T1000 (cell line): ENCODE measurements at places on chromosomes 3 and 15.

DNA sequence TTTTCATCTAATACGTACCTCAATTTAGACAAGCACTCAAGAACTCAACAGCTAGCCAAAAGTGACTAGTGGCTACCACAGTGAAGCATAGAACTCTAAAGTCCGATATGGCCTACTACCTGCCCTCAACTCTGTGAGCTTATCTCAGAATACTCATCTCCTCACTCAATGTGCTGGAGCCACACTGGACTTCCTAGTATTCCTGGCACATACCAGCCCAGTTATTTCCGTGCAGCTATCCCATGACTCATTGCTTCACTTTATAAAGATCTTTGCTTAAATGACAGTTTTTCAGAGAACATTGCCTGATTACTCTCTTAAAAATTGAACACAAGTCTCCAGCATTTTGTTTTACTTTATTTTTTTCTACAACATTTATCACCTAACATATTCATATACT, 524.7 kb downstream of the PYDC2 start:
- no peak for DNase-seq

DNA sequence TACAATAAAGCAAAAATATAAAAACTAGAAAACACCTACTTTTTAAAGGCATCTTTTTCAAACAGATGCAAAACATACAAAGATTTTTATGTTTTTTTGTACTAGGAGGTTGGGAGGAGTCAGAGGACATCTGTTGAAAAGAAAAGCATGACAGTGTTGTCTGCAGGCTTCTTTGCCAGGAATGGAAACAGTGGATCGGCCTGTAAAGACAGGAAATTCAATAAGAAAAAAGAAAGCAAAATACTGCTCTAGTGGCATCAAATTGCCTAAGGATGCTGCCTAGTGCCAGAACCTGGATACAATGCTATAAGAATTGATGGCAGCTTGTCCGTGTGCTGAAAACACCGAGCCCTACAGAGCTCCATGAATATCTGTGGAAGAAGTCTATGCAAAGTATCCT, 69.9 kb downstream of the TBC1D5 start:
- DNase-seq: no peak

DNA sequence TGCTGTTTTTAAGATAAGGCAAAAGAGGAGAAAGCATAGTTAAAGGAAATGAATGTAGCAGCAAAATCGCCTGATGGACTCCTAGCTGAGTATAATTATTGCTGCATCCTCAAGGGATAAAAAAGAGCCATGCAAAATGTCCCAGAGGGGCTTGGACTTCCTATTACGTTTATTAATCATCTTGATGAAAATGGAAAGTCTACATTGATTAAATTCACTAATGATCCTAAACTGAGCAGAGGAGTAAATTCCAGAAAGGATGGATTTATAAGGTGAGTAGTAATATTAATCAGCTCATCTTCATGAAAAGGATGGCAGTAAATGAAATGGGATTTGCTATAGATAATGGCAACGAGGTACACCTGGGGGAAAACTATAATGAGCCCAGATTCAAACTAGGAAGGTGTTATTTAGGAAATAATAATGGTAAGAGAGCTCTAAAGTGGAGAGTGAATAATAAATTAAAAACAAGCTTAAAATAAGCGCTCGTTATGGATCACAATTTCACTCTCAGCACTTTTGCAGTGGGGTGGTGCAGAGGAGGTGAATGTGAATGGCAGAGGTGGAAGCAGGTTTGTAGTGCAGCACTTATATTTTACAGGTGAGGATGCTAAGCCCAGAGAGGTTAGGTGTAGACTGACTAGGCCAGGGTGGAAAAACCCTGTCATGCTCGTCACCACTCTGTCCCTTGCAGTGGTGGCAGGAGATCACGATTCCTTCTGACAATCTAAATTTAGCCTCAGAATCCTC, 22.3 kb downstream of the IL5RA start:
- DNase-seq: no peak

GRCh38 chr15:100942656-100943425, 23.7 kb downstream of the LRRK1 start:
- no peak for DNase-seq

- no peak for DNase-seq
Measured at GRCh38 chr3:29226706-29227105, 54.2 kb upstream of the RBMS3 start.

GRCh38 chr3:59245859-59246501, 196.2 kb upstream of the CFAP20DC start:
- DNase-seq: peak; percentile 76

DNA sequence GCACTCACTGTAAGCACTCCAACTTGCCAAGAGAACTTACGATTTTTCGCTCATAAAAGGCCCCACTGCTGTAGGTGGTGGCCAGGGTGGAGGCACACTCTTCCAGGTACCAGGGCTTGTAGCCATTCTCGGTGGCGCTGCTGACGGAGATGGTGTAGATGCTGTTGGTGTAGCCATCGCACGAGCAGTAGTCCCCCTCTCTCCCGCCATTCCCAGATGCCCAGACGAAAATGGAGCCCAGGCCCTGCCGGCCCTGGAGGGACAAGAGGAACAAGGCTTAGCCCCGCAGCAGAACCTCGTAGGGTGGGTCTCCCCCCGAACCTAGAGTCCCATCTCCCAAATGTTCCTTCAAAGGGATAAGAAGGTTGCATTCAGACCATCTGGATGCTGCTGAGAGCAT, 96.3 kb downstream of the PCSK6 start:
- no peak for DNase-seq

- DNase-seq: no peak
Measured at GRCh38 chr3:131072099-131072559, 45.5 kb downstream of the NEK11 start.

DNA sequence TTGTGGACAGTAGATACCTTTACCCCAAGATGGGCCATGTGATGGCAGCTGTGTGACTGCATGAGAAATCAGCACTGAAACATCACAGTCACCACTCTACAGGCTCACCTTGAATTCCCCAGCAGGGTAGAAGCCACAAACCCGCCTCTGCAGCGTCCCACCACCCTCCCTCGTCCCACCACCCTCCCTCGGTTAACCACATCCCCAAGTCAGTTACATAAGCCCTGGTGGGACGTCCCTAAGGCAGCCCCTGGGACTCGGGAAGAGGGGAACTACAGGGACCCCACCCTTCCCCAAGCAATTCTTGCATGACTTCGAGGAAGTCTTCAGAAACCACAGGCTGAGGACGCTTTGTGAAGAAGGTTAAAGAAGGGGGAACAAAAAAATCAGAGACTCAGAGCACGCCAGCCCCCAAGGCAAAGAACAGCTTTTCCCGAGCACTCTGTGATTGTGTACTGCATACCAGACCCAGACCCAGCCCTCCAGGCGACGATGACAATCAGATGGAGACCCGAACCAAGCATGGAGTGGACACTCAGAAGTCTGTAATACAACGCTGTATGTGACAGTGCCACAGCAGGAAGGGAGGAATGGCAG, 60.5 kb downstream of the SH3BP5 start:
- DNase-seq: no peak

DNA sequence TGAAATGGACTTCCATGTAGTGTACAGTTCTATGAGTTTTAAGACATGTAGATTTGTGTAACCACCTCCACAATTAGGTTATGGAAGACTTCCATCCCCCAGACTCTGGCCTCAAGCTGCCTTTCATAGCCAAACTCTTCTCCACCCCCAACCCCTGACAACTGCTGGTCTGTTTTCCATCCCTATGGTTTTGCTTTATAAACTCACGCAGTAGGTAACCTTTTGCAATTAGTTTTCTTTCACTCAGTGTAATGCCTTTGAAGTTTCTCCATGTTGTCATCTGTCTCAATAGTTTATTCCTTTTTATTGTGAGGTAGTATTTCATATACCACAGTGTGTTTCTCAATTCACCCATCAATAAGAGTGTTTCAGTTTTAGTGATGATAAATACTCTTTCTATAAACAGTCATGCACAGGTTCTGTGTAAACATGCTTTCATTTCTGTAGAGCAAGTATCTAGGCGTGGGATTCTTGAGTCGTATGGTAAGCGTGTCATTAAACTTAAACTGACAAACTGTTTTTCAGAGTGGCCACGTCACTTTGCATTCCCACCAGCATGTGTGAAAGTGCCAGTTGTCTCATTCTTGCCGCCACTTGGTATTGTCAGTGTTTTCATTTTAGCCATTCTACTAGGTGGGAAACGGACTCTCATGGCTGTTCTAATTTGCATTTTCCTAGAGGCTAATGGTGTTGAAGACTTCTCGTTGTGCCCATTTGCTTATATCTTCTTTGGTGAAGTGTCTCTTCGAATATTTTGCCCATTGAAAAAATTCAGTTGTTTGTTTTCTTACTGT, 47.3 kb upstream of the ALDH1A3 start:
- no peak for DNase-seq

DNA sequence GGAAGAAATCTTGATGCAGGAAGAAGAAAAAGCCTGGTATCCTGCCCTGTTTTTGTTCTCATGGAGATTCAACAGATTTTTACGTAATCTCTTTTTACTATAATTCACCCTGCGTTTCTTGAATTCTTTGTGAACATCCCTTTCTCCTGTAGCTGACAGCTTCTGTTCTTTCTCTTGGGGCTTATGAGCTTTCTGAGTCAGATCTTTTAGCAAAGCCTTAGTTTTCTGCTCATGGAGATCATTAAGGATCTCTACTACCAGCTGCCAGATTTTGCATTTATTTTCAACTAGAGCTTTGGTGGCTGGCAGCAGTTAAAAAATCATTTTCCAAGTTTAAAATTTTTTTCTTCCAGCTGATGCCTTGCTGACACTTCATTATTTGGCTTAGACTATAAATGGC, 51.6 kb downstream of the MOBP start:
- no peak for DNase-seq

DNA sequence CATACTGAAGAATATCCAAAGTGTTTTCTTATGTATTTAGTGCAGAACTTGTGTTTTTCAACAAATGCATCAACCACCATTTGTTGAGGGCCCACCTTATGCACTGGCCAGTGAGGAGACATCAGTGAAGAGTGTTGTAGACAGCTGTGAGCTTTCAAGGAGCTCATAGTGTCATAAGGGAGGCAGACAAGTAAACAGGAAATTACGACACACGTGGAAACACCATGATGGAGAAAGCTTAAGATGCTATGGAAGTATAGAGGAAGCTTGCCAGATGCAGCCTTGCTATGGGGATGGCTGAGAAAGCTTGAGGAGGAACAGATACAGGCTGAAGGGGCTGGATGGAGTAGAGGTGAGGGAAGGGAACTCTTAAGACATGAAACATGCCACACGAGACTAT, 50.8 kb upstream of the PSMD6 start:
- no peak for DNase-seq

GRCh38 chr15:91927585-91927984, 74.1 kb downstream of the SLCO3A1 start:
- no peak for DNase-seq

DNA sequence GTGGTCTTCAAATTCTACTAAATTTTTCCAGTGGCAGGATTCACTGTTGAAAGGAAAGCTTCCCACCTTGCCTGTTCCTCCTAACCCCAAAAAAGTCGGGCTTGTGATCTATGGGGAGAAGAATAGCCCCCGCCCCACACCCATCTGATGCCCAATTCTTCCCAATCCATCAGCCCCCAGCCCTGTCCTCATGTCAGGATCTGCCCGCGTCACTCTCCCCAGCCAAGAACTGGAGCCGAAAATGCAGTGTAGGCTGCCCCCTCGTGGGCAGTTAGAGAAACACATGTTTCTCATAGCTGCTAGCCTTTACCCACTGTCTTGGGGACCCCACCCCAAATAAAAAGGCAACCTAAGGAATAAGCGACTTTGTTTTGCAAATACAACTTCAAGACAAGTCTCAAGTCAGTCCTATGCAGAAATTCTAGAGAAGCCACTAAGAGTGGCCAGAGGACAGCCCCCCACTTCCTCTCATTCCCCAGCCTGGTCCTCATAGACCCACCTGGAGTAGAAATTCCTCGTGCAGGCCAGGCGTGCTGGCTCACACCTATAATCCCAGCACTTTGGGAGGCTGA, 13.0 kb upstream of the CSK start:
- no peak for DNase-seq

GRCh38 chr15:39789736-39790135, 7.1 kb upstream of the FSIP1 start:
- DNase-seq: no peak

DNA sequence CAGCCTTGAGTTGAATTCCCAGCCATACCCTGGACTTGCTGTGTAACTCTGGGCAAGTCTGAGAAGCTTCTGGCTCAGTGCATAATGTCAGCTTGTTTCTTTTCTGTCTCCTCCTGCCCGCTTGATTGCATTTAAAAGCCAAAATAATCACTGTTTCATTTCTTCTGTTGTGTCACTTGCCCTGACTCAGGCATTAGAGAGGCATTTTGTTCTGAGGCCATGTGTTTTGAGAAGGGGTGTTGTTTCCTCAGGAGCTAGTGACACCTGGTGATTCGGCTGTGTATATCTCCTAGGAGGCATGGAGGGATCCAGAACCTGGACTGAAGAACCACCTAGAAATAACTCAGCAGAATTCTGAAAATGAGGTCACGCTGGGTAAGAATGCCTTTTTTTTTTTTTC, 16.0 kb downstream of the WDR73 start:
- no peak for DNase-seq

GRCh38 chr15:99719096-99719541, 14.1 kb downstream of the LYSMD4 start:
- DNase-seq: no peak

GRCh38 chr3:42019953-42020260, 58.0 kb upstream of the ULK4 start:
- no peak for DNase-seq

DNA sequence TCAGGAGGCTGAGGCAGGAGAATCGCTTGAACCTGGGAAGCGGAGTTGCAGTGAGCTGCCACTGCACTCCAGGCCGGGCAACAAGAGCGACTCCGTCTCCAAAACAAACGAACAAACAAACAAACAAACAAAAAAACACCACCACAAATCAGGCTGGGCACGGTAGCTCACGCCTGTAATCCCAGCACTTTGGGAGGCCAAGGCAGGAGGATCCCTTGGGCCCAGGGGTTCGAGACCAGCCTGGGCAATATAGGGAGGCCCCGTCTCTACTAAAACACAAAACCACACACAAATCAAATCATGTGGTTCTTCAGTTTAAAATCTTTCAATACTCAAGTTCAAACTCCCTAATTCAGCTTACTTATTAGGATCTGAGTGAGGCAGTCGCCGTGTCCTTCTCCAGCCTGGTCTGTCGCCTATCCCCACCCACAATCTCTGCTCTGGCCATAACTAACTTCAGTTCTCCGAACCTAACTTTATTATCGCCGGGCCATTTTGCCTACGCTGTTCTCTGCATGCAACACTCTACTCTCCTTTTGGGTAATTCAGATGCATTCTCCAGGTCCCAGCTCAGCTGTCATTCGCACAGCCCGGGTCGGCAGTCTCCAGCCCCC, 660 bp upstream of the RTF1 start:
- no peak for DNase-seq

GRCh38 chr3:61812517-61812916, 251.1 kb downstream of the PTPRG start:
- DNase-seq: no peak

- DNase-seq: no peak
Measured at GRCh38 chr15:36953346-36953745, 147.0 kb downstream of the MEIS2 start.

GRCh38 chr3:7015683-7016440, 154.9 kb downstream of the GRM7 start:
- DNase-seq: no peak

- no peak for DNase-seq
Measured at GRCh38 chr3:61358364-61358763, 107.1 kb upstream of the FHIT start.
